ENCODE measurements at places on chromosomes 4 and X.

- DNase-seq: no peak
Measured at GRCh38 chrX:39017716-39018115, 216.5 kb downstream of the MID1IP1 start.

GRCh38 chr4:15255537-15255936, 172.3 kb upstream of the C1QTNF7 start:
- DNase-seq: no peak

DNA sequence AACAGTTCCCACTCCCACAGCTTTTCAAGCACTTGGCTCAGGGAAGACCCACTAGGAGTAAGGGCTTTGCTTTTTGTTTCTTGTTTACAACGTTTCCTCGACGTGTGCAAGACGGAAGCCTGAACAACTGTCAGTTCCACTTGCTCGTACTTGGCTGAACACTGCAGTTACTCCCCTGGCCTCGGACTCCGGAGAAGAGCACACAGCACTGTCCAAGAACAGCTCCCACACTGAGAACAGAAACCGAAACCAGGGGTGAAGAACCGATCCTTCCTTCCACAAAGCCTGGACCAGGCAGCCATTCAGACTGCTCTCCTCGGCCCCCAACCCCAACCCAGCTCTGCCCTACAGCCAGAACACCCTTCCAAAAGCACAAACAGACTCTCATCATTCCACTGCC, 25.5 kb downstream of the IRF2 start:
- peak; percentile 66 for DNase-seq

GRCh38 chrX:69125094-69125493, 40.2 kb downstream of the PJA1 start:
- DNase-seq: no peak

DNA sequence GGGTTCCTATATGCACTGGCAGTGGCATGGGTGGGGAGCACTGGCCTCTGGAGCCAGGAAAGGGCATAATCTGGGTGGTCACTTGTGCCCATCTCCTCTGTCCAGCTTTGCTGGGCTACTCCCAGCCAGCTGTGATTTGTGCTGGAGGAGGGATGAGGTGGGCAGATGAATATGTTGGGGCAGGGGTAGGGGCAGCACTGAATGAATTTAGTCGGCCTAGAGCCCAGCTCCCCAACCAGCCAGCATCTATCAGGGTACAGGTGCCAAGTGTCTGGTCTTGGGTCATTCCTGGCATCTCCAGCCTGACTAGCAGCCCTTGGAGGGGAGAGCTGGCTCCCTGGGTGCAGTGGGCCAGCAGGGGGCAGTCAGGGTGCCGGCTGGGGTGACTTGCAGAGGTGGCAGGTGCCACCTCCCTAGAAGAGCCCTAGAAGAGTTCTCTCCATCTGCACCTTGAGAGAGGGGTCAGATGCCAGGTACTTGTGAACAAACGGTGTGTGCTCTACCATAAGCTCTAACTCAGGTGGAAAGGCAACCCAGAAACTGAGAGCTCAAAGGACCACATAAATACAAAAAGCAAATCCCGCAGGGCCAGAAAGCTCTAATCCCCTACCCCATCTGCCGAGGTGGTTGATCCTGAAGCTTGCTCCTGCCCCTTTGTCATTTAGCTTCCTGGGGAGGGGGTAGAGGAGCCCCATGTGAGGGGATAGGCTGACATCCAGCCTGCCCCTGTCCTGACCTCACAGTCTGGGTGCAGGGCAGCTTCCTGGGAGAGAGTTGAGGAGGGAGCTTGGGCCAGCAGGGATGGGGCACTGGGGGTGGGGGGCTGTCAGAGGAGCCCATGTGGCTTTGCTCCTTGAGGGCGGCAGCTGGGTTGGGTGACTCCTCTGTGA, 2.2 kb downstream of the SORCS2 start:
- DNase-seq: peak; percentile 21

DNA sequence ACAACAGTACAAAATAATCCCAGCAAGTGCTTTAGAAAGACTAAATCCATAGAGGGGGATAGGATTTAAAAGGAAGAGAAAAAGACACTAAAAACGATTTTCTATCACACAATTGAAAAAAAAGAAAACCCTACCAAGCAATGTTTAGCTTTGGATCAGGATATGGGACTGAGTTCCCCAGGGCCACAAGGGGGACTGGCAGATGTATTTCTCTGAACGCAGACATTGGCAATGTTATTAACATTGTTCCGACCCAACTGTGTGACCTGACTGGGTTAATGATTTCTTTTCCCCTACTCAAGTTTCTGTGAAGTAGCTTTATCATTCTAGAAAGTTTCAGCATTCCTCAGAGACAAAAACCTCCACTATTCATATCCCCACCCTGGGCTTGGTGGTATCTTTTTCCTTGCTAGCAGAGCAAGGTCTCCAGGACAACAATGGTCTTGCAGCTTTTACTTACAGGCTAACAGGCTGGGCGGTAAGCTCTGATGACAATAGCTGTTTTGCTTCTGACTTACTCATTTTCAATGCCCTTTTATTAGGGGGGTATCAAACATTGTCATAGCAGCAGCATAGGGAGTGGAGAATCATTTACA, 25.8 kb downstream of the SLC7A11 start:
- no peak for DNase-seq

DNA sequence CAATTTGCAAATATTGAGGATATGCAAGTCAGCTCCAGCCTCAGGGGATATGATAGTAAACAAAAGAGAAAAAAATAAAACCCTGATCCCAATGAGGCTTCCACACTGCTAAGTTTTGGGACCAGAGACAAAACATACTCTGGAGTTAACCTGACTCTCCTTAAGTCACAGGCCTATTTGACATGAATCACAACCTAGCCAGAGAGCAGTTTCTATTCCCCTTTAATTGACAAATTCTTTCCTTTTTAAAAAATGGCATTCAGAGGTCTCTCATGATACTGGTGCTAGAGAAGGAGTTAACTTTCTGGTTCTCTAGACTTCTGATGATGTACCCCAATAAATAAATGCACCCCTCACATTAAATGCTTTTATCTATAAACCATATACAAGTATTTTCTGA, 8.8 kb downstream of the ACSL1 start:
- peak; percentile 46 for DNase-seq

DNA sequence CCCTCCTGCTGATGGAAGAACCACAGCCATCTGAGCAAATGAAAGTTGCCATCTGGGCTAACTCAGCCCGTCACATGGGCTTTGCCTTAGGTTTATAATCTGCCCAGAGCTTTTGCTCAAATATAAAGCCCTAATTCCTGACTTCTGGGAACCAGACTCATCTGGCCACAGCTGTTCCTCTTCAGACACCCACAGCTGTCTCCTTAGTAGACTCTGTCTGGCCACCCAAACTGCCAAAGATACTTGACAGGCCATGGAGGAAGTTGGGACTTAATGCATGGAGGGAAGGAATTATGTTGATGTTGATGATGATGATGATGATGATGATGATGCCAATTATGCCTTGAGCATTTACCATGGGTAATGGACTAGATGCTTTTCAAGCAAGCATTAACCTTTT, 8.0 kb downstream of the LGI2 start:
- DNase-seq: no peak

DNA sequence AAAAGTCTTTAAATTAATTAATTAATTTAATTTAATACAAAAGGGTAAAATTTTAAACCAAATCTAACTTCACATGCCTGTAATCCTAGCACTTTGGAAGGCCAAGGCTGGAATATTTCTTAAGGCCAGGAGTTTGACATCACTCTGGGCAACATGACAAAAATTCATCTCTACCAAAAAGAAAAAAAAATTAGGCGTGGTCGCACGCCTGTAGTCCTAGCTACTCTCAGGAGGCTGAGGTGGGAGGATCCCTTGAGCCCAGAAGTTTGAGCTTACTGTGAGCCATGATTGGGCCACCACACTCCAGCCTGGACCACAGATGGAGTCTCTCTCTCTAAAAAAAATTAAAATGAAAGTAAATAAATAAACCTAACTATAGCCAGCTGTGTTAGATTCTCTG, 39.2 kb upstream of the ANTXR2 start:
- no peak for DNase-seq

- DNase-seq: no peak
Measured at GRCh38 chr4:97923096-97923495, 220.2 kb downstream of the STPG2 start.

DNA sequence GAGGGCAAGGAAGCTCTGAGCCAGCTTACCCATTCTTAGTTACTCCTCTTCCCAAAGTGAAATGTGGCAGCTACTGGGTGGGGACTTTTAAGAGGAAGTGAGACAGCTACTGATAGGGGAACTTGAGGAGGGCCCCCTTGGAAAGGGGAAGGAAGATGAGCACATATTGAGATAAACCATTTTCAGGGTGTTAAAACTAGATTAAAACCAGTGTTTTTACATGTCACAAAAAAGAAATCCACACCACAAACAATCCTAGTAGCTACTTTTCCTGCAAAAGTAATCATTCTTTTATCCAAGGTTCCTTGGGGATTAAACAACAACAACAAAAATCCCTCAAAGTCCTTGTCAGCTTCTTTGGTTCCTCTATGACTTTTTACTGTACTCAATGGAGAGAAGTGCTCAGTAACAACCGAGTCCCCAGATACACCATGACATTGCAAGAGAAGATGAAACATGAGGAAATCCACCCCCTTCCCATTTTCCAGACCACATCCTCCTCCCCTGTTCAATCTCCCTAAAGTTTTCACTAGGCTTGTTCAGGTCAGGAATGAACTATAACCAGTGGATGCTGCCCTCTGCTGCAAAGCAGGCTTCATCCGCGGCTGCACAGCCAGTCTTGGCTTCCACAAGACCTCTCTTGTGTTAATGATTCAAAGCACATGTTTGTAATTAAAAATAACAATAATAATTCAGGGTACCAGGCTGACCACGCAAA, 113.5 kb upstream of the TMEM164 start:
- peak; percentile 35 for DNase-seq

- DNase-seq: no peak
Measured at GRCh38 chr4:38865445-38865844, 2.2 kb upstream of the FAM114A1 start.

DNA sequence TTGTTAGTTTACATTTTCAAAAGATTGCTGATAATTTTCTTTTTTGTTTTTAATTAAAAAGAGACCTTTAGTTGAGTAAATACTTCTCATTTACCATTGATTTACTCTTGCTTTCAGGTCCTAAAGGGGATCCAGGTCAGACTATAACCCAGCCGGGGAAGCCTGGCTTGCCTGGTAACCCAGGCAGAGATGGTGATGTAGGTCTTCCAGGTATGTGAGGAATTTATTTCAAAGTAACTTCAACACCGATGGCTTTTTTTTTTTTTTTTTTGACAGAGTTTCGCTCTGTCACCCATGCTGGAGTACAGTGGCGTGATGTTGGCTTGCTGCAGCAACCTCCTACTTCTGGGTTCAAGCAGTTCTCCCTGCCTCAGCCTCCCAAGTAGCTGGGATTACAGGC, 135.1 kb downstream of the IRS4 start:
- DNase-seq: no peak

DNA sequence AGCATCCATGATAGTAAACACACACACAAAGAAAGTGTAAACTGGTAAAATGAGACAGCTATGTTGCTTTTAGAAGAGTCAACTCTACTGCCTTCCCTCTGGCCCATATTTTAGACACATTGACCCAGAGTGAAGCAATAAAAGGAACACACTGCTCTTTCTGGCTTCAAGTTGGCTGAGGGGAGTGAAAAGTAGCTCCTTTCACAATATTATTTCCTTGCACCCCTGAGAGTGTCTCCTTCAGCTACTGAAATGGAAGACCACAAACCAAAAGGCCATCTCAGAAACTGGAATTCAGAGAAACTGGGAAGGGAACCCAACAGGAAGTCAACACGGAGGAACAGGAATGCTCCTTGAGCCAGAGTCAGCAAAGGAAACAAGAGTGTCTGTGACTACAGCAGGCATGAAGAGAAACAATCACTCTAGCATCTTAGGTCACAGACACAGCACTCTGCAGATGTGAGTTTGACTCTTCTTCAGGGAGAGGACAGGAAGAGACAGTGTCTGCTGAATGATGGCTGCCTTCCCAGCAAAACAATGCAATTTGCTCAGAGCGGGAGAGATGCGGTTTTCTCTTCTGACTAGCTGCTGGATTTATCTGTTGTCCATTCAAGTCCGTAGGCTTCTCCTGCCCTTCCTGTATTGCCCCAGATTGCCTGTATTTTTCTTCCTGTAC, 106.7 kb downstream of the SPATA18 start:
- no peak for DNase-seq

DNA sequence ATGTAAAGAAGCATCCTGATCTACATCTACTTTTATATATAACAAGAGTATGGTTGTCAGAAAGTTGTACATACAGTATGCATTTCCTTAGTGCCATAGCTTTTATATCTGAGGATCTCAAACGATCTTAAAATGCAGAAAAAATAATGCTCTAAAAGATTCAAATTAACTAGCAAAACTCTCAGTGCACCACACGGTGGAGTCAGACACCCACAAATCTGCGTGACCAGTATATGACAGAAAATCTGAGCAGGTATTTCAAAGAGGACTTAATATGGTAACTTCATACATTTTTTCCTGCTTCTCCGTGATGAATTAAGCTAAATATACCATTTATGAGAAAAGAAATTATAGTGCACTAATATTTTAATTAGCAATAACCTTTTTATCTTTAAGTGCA, 803.0 kb downstream of the DMD start:
- DNase-seq: peak; percentile 16

- DNase-seq: no peak
Measured at GRCh38 chr4:39802005-39802404, 104.1 kb downstream of the UBE2K start.

- no peak for DNase-seq
Measured at GRCh38 chrX:23819385-23820234, 36.6 kb downstream of the SAT1 start.

DNA sequence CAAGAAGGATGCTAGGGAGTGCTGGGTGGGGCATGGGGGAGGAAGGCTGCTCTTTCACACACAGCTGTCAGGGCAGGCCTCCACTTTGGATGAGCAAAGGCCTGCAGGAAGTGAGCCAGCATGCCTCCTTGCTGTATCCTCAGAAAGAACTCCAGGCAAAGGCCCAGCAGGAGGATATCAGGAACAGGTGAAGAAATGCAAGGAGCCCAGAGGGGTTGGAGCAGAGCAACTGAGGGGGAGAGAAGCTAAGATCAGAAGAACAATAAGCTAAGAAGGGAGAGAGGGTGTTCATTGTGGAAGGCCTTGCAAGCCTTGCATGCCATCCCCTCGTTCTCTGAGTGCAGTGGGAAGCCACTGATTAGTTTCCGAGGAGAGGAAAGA, 115.1 kb downstream of the CAMK2D start:
- no peak for DNase-seq

Measured in GM12865 (cell line).